SK-N-DZ (cell line): ENCODE measurements at places on chromosomes 13 and 19.

DNA sequence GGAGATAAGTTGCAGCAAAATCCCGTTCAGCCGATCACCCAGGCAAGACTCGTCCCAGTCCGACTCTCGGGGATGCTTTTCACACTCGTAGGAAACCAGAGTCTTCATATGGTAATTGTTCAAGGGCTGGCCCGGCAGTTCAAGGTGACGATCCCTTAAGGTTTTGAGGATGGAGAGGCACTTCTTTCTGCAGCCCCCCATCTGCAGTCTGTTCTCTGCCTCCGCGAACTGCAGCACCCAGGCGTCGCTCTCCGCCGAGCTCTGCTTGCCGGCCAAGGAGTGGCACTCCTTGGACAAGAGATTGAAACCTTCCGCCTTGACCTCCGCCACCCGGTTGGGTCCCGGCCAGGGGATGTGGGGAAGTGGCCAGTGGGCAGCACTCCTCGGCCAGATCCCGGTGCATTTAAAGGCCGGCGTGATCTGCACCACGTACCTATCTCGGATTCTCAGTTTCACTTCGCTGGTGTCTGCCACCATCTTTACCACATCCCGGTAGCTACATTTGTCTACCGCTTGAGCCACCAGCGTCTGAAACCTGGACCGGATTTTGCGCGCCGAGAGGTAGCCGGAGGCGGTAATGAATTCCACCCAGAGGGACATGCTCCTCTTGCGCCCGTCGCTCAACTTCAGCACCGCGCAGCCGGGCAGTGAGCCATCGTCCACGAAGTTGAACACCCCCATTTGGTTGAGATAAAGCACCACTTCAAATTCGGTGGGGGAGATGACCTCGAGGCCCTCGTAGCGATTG is 1.1 kb downstream of the MAB21L1 start:
- DNase-seq = peak; percentile 47

DNA sequence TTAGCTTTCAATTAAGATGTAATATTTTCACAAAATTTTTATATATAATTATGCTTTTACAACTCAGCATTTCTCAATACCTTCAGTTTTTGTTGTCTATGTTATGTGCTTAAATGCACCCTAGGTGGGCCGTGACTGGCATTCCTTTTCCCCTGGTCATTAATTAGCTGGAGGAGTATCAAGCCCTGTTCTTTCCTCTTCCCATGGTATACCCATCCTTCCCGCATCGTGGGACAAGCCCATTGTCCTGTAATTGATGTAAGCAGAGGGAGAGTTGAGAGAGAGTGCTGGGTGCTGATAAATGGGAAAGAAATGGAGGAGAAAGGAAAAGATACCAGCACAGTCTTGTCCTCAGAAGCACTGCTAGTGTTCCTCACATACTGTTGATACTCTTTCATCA is 591.7 kb downstream of the GPC6 start:
- DNase-seq = no peak

DNA sequence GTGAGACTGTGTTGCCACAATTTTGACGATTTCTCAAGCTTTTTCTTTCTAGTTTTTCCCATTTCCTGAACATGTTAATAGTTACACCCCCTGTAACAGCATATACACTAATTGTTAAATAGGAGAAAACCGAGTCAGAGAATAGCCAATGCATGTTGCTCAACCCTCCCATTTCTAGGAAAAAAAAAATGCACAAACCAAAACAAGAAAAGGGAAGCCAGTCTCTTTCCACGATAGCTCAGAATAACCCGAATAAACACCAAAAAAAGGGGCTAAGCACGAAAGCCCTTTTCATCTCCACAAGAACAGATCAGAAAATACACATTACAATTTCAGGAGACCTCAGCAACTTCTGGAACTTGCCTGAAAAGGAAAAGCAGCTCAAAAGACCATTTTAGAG is 16.3 kb downstream of the LATS2 start:
- DNase-seq = no peak

GRCh38 chr19:45103508-45104319 is 10.7 kb downstream of the PPP1R37 start:
- DNase-seq = no peak

DNA sequence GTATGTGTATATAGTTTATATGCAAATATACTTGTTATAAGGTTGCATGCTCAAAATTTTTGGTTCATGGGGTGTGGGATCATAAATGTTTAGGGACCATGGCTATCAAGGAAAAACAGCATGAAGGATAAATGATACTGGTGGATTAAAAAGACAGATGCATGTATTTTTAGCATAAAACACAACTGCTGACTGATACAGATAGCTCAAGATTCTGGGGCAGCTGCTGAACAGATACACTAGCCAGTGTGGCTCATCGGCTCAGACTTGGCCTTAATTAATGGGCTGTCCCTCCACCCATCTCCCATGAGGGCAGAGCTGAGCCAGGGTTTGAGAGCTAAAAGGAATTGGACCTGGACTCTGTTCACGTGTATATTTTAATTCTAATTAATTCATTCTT is 11.4 kb downstream of the ALOX5AP start:
- DNase-seq = no peak

- peak; percentile 33 for DNase-seq
Measured at GRCh38 chr19:6481541-6482342, at the start of gene DENND1C. TSS of gene DENND1C (minus strand) at chr19:6481787. CDS start at chr19:6481695, 92 bp downstream.

DNA sequence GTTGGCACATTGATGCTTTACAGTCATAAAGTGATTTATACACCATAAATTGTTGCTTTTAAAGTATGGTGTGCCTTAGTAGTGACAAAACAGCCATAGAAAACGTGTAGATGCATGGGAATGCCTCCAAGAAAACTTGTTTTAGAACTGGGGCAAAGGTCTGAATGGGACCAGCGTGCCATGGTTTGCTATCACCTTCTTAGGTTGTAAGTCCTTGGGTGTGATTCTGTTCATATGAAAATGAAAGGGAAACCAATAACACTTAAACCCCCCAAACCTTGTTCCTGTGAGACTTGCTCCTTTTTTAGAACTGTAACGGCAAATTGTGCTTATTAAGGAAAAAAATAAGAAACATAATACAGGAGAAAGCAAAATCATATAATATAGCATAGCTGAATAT is 603.3 kb upstream of the SLITRK6 start:
- no peak for DNase-seq

- DNase-seq = no peak
Measured at GRCh38 chr13:110018009-110018408, 231.6 kb upstream of the IRS2 start.

DNA sequence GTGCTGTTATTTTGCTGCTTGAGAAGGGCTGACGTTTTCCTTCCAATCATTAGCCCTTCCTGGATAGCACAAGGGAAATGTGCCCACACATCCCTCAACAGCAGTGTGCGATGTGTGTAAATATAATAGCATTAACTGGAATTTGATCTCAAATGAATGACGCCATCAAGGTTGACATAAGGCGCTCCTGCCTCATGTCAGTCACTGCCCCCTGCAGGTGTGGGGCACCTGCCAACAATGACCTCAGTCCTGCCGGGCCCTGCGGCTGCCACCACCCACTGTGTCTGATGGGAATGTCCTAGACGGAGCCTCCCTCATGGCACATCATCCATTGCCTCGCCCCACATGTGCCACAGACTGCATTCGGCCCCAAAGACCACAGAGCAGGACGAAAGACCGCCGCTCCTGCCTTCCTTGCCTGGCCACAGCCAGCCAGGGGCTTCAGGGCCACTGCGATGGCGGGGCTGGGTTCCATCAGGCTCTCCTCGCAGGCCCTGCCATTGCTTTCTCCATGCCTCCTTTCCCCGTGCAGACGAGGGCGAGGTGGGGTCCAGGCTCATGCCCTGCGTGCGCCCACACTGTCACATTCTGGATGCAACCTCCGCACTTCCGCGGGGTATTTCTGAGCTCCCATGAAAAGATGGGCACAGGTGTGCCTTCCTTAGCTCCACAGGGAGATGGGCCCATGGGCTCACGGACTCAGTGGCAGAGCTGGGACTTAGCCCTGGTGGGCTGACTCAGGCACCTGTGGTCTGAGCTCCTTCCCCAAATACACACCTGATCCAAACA is 146.7 kb downstream of the SOX1 start:
- no peak for DNase-seq

DNA sequence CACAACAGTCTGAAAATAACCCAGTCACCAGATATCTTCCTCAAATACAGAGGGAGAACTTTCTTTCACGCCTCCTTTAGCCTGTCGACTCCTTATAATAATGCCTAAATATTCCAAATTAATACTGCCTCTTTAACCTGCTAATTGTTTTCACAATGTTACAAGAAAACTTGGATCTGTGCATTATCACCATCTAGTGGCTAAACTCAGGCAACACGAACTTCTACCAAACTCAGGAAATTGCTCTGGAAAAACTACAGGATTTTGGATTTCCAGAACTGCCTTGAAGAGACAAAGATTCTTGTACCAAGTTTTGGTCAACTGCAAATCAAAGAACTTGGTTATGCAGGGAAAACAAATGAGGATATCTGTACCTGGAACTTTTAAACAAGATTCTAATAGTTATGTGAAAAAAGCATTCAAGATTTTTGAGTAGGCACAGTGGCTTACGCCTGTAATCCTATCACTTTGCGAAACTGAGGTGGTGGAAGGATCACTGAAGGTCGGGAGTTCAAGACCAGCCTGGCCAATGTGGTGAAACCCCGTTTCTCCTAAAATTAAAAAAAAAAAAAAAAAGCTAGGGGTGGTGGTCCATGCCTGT is 10.8 kb downstream of the CLN5 start:
- no peak for DNase-seq

DNA sequence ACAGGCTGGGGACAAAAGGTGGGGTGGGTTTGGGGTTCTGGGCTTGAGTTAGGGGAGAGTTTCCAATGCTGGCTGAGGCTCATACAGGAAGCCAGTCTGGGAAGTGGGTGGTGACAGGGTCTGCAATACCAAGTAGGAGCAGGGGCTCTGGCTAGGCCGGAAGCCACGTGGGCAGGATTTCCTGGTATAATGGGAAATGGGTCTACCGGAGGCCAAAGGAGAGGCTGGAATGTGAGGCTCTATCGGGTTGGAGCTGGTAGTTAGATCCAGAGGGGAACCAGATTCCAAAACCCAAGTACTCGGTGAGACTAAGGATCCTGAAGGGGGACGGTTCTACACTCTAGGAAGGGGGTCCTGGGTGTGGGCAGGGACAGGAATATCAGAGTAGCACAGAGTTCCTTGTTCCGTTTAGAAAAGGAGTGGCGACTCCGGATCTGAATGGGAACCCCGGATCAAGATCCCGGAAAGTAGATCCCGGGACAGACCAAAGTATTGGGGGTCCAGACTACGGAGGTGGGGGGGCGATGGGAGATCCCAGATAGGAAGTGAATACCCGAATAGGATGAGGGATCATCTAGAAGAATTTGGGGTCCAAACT is 802 bp downstream of the CDC37 start:
- no peak for DNase-seq

DNA sequence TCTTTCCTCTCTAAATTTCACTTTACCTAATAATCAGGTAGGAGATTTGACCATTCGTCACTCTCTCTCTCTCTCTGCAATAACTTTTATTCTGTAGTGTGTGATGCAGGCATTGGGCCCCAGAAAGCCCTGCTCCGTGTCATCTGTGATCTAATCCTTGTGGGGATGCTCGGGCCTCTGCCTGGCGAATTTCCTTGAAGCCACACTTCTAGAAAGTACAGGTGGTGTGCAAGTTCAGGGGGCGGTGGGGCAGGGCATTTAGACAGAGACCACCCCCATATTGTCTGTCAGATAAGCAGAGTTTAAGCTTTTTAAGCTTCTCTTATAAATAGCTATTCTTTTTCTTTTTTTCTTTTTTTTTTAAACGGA is 53.4 kb upstream of the GPR12 start:
- no peak for DNase-seq

DNA sequence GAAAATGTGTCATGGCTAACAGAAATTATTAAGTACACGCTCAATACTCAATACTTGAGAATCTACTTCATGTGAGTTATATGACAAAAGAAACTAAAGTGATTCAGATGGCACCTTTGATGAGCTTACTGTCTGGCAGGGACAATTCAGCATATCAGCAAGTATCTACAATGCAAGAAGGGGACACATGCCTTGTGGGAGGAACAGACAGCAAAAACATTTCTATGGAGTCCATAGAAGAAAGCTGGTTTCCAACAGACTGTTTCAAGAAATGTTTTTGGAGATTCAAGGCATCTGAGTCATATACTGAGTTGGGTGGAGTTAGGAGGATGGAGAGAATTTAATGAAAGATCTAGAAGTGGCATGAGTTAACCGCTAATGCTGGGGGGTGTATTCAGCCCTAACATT is 54.7 kb downstream of the MBNL2 start:
- DNase-seq = no peak

DNA sequence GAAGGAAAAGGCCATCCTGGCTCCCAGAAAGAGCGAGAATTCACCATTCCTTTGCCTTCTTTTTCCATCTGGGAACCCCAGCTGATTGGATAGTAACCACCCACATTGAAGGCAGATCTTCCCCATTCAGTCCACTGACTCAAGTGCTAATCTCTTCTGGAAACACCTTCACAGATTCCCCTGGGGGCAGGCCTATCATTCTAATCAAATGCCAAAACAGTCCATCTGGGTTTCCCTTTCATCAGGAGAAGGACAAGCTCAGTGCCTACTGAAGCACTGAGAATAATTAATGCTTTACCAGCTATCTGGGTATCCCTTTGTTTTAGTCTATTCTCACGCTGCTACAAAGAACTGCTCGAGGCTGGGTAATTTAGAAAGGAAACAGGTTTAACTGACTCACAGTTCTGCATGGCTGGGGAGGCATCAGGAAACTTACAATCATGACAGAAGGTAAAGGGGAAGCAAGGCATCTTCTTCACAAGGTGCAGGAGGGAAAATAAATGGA is 293.2 kb downstream of the ENOX1 start:
- DNase-seq = no peak

DNA sequence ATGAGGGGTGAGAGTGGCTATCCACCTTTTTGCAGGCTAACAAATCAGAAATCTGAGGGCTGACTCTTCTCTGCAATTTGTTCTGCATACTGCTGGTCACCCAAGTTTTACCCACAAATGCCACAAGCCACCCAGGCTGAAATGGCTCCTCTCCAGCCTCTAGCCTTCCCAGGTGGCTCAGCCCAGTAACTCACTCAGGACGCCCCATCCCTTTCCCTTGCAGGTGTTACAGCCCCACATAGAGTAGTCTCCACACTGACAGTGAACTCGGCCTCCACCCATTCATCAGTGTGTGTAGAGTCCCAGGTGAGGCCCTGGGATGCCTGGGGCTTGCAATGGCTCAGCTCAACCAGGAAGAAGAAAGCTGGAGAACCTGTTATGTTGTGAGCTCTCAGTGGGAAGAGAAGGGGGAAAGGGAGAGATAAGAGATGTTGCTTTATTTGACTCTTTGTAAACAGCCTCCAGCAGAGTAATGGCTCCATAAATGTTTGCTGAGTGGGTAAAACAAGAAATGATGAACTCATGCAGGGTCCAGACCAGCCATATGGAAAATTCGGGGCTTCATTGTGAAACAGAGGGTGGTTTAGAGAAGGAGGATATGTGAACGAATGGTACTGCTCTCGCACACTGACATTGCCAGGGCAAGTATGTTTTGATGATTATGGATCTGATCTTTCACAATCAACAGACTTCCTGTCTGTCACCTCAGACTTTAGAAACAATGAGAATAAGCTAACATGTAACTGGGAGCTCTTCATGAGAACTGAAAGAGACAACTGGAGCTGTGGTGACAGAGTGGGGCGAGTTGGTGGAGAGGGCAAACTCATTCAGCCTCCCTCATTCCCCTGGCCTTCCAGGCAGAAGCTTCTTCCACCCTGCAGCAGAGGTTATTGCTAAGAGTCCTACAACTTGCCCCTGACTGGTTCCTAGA is 74.2 kb upstream of the RFC3 start:
- DNase-seq = no peak
